ENCODE measurements at places on chromosomes 5 and 9.

GRCh38 chr5:41735213-41735612 lies 135.0 kb downstream of the OXCT1 start:
- no peak for DNase-seq

DNA sequence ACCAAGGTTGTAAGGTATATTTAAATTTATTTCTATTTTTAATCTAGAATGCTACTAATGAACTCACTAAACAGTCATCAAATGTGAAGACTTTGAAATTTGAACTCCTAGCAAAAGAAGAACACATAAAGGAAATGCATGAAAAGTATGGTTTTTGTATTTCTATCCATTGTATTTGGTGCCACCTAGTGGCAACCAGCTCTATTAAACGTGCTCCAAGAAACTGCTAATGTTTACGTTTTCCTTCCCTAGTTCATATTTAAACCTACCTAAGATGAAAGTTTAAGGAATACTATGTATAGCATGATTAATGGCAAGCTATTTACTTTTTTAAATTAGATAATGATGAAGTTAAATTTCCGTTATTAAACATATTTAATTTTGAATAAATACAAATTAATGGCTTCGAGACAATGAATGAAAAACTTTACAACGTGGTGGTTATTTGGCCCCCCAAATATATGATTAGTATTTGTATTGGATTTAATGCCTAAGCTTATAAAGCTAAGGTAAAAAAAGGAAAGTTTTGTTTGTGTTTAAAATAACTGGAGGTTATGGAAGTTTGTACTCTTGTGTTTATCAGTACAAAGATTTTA lies 115.9 kb upstream of the SH3GL2 start:
- peak; percentile 86 for DNase-seq

GRCh38 chr9:24479361-24480059 lies 66.2 kb downstream of the IZUMO3 start:
- DNase-seq = no peak

DNA sequence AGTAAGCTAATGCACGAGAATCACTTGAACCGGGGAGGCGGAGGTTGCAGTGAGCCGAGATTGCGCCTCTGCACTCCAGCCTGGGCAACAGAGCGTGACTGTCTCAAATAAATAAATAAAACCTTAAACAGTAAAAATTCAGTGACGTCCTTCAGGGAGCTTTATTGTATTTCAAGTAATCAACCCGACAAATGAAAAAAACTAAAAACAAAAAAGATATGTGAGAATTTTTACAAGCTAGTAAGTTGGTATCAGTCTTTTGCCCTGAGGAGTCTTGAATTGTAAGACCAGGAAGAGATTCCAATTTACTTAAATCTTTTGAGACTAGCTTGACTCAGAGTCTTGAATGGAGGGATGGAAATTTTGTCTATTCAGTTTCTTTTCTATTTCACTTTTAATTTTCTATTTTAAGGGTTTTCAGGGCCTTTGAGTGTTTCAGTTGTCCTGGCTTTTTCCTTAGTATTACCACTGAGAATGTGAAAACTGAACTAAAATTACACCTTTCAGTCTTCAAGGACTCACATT lies 126.0 kb upstream of the DHFR start:
- DNase-seq = no peak

- no peak for DNase-seq
Measured at GRCh38 chr5:81826128-81826527, 75.2 kb upstream of the SSBP2 start.

- DNase-seq = peak; percentile 58
Measured at GRCh38 chr5:32027717-32028458, 146.2 kb downstream of the GOLPH3 start.

- DNase-seq = no peak
Measured at GRCh38 chr5:66209794-66210193, 65.7 kb downstream of the SREK1 start.

DNA sequence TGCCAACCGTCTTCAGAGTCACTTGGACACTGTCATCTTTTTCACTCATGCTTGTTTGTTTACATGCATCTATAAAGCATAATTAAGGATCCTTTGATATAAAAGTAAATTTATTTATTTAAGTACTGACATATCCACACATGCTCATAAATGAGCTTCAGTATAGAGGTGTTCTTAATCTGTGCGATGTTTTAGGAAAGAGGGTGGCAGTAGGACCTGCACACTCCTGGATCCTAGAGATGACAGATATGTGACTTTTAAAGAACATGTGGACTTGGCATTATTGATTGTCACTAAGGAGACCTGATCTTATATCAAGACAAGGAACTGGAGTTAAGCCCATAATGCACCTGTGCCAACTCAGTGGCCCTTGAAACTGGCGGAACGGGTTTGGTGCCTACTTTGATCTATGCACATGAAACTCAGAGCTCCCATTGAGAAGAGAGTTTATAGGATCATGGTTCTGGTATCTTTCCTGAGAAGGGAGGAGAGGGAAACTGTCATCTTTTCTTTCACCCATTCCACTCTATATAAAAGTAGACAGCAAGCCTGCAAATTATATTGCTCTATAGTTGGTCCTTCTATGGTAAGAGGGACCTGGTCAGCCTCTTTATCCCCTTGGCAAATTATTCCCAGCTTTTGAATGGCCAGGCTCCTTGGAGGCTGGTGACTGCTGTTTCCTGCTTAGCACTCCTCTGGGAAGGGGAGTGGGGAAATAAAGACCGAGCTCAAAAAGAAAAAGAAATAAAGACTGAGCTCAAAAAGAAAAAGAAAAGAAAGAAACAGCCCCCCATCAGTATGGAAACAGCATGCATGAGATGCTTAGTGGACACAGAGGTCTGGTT lies 57.8 kb upstream of the LIFR start:
- DNase-seq = no peak

- DNase-seq = no peak
Measured at GRCh38 chr5:62167561-62168057, 138.4 kb upstream of the KIF2A start.

- DNase-seq = no peak
Measured at GRCh38 chr9:8907868-8908267, 1108.3 kb upstream of the DMAC1 start.

DNA sequence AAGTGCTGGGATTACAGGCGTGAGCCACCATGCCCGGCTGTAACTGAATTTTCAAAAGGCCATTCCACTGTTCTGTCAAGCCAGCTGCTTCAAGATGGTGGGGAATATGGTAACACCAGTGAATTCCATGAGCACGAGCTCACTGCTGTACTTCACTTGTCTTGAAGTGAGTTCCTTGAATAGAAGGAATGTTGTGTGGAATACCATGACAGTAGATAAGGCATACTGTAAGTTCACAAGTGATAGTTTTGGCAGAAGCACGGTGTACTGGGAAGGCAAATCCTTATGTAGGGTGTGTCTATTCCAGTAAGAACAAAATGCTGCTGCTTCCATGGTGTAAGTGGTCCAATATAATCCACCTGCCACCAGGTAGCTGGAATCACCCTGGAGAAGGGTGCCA lies 6.6 kb upstream of the PRXL2C start:
- no peak for DNase-seq

DNA sequence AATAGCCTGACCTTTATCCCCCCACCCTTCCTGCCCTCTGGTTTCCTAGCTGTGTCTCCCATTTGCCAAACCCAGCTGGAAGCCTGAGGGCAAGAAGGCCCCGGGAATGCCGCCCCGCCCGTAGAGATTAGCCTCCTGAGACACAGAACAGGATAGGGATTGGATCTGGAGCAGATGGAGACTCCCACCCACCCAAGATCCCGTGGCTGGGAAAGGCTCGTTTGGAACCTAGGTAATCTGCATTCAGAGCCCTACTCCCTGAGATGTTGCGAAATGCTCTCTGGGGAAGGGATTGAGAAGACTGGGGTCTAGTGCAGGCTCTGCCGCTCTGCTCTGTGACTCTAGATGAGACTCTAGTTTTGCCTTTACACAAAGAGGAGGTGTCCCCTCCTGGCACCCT lies 10.9 kb downstream of the AQP3 start:
- peak; percentile 13 for DNase-seq

- DNase-seq = no peak
Measured at GRCh38 chr5:69498384-69498783, 5.8 kb downstream of the OCLN start.

GRCh38 chr9:8579661-8580060 lies 780.1 kb upstream of the DMAC1 start:
- DNase-seq = no peak

DNA sequence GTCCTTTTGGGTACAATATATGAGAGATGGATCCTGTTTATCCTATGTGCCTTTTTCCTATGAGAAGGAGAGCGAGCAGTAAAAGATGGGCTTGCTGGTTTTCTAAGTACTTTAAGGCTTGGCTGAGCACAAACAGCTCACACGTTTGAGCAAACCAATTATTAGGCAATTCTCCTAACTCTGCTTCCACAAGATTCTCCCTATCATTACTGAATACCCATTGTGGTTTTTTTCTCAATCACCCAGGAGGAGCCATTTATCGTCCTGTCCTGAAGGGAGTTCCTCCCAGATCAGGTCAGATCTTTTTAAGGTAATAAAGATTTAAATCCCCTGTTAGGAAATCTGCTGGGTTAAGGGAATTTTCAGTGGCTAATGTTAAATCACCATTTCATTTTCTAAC lies 19.4 kb upstream of the C1QTNF3 start:
- DNase-seq = no peak

GRCh38 chr5:173326501-173326960 lies 1.7 kb downstream of the STC2 start:
- no peak for DNase-seq

Data from hematopoietic multipotent progenitor cell treated with erythropoietin and hydrocortisone succinate and interleukin-3 and kit ligand, for 6 days (in vitro differentiated cells).